Hematopoietic multipotent progenitor cell treated with erythropoietin and hydrocortisone succinate and interleukin-3 and kit ligand, for 4 days (in vitro differentiated cells): ENCODE measurements at places on chromosomes 2 and 18.
A peak's percentile ranks its signal among the peaks of the same experiment; 100 is the strongest.

DNA sequence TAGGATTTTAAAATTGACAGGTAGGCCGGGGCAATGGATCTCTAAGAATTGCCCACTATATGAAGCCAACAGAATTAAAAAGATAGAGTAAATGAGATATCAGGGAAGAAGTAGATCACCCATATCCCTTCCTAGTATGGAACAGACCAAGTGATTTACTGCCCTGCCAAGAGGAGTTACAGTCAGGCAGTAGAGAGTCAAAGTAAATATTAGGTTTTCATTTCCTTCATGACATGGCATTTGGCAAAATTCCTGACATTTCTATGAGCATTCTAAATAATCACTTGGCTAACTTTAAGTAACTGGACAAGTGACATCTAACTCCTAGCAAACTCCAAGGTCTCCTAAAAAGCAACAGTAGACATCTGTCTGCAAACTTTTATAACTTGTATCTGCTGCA is 33.5 kb downstream of the GALNT5 start:
- DNase-seq = no peak

DNA sequence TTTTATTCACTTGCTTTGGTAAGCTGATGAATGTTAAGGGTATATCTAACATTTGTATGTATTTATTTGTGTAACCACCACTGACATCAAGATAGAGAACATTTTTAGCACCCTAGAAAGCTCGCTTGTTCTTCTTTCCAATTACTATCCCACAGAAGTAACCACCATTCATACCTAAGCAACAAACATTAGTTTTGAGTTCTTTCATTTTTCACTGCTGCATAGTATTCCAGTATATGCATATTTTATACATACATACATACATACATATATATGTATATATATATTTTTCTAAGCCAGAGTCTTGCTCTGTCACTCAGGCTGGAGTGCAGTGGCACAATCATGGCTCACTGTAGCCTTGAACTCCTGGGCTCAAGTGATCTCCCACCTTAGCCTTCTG is 11.1 kb upstream of the DYM start:
- no peak for DNase-seq

- peak; percentile 4 for DNase-seq
Observed at GRCh38 chr2:9895669-9896590, 52.7 kb downstream of the TAF1B start.

DNA sequence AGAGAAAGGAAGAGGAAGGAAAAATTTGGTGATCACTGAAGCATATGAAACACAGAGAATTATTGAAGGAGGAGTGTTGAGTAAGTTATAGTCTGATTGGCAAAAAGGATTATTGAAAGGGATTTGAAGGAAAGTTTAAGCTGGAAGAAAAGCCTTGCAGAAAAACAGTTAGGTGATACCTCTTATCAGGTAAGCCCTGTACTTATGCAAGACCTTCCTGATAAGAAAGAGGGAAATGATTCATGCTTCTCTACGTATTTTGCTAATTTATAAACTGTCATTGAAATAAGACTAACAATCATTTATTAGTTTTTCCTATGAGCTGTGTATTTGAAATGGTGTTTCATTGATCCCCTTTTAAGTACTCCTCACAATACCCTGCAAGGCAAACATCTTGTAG is 793.9 kb upstream of the NRXN1 start:
- no peak for DNase-seq

- no peak for DNase-seq
Observed at GRCh38 chr2:205822579-205822978, 140.3 kb downstream of the NRP2 start.

DNA sequence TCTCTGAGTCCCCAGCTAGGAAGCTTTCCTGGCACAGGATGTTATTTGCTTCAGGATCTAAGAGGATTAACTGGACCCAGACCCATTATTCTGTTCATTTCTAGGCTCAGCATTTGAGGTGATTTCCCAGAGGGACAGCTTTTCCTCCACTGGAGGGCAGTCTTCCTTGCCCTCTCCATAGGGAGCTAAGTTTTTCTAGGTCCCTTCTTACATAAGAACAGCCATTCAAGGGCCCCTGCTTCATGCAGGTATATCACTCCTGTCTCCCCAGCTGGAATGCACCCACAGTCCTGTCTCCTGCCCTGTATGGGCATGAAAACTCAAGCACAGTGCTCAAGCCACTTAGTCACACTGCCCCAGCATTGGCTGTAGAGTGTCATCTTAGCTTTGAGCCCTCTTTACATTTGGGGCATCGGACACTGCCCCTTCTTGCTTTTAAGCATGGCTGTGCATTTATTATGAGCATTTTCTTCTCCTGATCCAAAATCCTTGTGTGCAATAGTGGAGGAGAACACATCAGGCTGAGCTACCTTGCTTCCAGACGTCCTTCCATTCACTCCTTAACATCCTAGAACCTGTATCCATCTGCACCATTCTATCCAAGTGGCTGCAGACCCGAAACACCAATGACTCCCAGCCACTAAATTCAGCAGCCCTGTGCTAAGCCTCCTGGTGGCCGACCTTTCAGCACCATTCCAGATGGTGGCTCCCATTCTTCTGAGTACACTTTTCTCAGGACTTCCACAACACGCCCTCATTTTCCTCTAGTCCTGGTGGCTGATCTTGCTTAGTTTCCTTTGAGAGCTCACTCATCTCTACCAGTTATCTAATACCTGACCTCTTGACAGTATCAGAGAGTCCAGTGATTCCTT is 80.0 kb downstream of the COPS8 start:
- DNase-seq = peak; percentile 18

GRCh38 chr2:36528274-36528673 is 69.7 kb downstream of the FEZ2 start:
- no peak for DNase-seq

DNA sequence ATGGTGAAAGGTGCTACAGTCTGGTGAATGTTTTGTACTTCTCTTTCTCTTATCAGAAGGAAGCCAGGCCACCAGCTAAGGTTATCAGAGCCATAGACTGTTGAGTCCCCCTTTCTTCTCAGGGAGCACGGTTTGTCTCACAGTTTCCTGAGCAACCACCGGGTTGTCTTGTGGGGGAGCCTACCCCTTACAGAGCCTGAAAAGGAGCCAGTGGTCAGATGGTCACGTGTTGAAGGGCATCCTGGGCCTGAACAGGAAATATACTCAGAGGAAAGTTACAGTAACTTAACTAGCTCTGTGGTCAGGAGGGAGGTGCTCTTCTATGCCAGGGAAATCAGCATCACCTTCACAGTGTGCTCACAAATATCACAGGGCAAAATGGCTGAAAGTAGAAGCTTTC is 11.6 kb downstream of the CD28 start:
- DNase-seq = peak; percentile 96

DNA sequence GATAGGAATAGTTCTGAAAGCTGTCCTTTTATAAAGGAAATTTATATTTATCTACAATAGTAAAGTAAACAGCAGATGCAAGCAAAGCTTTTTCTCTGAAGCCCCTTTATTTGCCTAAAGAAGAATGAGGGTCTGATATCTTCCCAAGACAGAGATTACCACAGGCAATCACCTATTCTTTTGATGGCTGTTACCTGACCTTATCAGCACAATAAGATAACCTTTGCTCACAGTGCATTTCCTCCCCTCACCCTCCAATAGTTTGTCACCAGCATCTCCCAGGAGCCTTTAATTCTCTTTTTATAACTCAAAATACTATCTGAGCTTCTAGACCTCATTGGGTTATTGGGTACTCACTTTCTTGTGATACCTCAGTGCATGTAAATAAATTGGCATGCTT is 6.5 kb upstream of the CFAP221 start:
- no peak for DNase-seq

DNA sequence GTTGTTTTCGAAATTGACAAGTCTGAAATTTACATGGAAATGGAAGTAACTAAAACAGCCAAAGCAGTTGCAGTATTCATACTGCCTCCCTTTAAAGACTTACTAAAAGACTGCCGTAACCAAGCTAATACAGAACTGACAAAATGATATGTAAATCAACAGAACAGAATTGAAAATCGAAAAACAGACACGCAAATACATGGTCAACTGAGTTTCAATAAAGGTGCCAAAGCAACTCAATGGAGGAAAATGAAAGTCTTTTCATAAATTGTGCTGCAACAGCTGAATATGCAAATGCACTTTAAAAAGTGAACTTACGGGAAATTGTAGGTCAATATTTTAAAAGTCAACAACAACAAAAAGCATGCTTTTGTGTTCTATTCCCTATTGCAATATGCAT is 34.2 kb downstream of the TMEM131 start:
- no peak for DNase-seq

- DNase-seq = no peak
Observed at GRCh38 chr18:54813977-54814565, 14.2 kb upstream of the RAB27B start.

GRCh38 chr2:24482251-24482971 is 8.6 kb upstream of the NCOA1 start:
- peak; percentile 63 for DNase-seq
